ENCODE measurements at places on chromosomes 16 and 17. TPM values are rescaled to one million over a fixed set of nuclear protein-coding genes. Genes with fewer than 3 reads are reported as not detected.

DNA sequence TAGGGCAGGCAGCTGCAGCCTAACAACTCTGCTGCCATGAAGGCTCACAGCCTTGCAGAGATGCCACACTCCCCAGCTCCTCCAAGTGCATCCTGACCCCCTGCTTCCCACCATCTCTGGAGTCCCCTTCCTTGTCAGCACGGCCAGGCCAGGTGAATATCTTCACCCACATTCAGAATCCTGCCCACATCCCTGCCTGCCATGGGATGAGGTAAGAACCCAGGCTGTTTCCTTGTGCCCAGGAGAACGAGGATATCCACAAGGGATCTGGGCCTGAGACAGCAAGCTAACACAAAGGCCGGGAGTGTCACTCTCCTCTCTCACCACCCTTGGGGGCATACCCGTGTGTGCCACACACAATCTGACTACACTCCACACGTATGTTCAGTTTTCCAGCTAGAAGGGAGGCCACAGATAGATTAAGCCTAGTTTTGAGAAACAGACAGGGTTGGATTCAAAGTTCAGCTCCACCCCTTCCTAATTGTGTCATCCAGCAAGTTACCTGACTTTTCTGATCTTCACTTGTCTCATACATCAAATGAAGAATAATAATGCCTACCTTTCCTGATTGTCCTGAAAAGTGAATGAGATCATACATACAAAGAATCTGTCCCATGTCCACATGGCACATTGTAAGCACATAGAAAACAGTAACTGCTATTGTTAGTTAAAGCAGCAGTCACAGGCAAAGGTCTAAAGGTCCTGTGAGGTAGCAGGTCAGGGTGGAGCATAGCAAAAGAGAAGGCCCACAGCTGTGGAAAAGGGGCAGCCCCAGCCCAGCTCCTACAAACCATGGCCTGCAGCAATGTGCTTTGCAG is 17.4 kb upstream of the SUPT4H1 start:
- H3K27me3 ChIP-seq: no peaks in the 10 kb centered on the region
- H3K4me3 ChIP-seq: no peak overlapping the region
- no peaks in the 10 kb centered on the region for H3K4me1 ChIP-seq
- no peak for DNase-seq
- no peak overlapping the region for H3K27ac ChIP-seq

DNA sequence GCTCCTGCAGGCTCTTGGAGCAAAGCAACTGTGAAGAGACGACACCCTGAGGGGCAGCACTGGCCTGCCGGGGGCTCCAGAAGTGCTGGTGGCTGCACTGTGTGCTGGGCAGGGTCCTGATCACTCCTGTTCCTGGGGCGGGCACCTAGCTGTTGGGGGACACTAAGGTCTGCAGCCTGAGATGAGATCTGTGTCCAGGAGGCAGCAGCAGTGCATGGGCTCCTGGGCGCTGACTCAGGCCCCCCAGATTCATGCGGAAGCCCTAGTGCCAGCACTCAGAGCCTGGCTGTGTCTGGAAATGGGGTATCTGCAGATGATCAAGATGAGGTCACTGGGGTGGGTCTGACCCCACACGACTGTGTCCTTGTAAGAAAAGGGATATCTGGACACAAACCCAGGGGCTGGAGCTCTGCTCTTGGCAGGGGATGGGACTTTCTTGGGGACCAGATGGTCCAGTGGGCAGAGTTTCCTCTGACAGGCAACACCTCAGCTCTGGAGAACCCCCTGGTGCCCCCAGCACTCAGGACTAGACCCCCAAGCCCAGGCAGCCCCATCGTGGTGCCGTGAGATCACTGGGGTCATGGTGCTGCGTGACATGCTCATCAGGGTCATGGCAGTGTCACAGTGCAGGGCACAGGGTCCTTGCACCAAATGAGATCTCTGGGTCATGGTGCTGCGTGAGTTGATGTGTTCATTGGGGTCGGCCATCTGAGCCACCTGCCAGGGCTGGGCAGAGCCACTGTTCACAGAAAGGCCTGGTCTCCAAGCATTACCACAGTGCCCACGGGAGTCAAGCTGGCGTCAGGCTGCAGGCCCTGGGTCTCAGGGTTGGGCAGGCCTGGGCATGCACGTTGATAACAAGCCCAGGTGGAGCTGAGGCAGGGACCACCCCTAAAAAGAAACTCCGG is 9.5 kb downstream of the FAAP100 start:
- peaks cover 64% of the 10 kb centered on the region for H3K36me3 ChIP-seq
- no peak for DNase-seq
- H3K27me3 ChIP-seq: peaks cover under 1% of the 10 kb centered on the region
- no peaks in the 10 kb centered on the region for H3K4me1 ChIP-seq
- no peak overlapping the region for H3K27ac ChIP-seq

CNTNAP4 gene
- not detected for total RNA-seq

GRCh38 chr16:53052519-53053501 is at the start of gene CHD9NB:
Gene CHD9NB (minus strand): TSS chr16:53052897. CDS start chr16:53044158, 8,739 bp downstream.
- peak within 1 kb of the TSS; percentile 57 for H3K27ac ChIP-seq
- no peaks in the 10 kb centered on the region for H3K36me3 ChIP-seq
- peak; percentile 76 for DNase-seq
- H3K27me3 ChIP-seq: no peaks in the 10 kb centered on the region
- H3K4me3 ChIP-seq: no peak within 1 kb of the TSS
- peaks cover 26% of the 10 kb centered on the region for H3K4me1 ChIP-seq

GRCh38 chr16:66408163-66409048 is 18.7 kb upstream of the BEAN1 start:
- peaks cover 34% of the 10 kb centered on the region for H3K4me1 ChIP-seq
- peak overlapping the region; percentile 48 for H3K27ac ChIP-seq
- peak; percentile 86 for DNase-seq
- no peak overlapping the region for H3K4me3 ChIP-seq

EVPL gene
- total RNA-seq: not detected

- no peaks in the 10 kb centered on the region for H3K27me3 ChIP-seq
- H3K4me3 ChIP-seq: no peak overlapping the region
- no peak overlapping the region for H3K27ac ChIP-seq
- DNase-seq: peak; percentile 24
- no peaks in the 10 kb centered on the region for H3K36me3 ChIP-seq
- no peaks in the 10 kb centered on the region for H3K4me1 ChIP-seq
Observed at GRCh38 chr17:68867759-68868516, 87.3 kb downstream of the ABCA8 start.

GRAPL gene
- total RNA-seq: 55.1 TPM

TLCD3B gene
- total RNA-seq: 0.99 TPM

PDP2 gene
- total RNA-seq: 9.3 TPM

DNA sequence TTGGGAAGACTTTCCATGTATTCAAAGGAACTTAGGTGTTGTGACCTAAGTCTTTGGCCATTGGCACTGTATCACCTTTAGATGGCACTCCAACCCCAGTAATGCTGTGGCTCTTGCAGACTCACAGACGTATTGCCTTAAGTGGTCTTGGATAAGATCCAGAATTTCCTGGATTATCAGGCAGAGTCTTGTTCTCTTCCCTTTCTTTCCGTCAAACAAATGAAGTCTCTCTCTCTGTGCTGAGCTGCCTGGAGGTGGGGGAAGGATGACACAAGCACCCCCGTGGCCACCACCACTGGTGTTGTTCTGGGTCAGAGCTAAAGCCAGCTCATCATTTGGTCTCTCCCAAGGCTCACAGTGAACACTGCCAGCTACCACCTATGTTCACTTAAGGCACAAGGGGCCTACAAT is 789.9 kb upstream of the KIF2B start:
- no peaks in the 10 kb centered on the region for H3K27me3 ChIP-seq
- no peak overlapping the region for H3K27ac ChIP-seq
- H3K4me3 ChIP-seq: no peak overlapping the region
- peaks cover 4% of the 10 kb centered on the region for H3K4me1 ChIP-seq
- no peaks in the 10 kb centered on the region for H3K36me3 ChIP-seq

NPIPB2 gene
- total RNA-seq: 15.4 TPM

GRCh38 chr17:49952209-49952911 is 16.6 kb upstream of the DLX4 start:
- H3K27me3 ChIP-seq: peaks cover 1% of the 10 kb centered on the region
- no peak overlapping the region for H3K4me3 ChIP-seq
- H3K27ac ChIP-seq: no peak overlapping the region
- DNase-seq: peak; percentile 69
- peaks cover 19% of the 10 kb centered on the region for H3K4me1 ChIP-seq
- H3K36me3 ChIP-seq: no peaks in the 10 kb centered on the region

DNA sequence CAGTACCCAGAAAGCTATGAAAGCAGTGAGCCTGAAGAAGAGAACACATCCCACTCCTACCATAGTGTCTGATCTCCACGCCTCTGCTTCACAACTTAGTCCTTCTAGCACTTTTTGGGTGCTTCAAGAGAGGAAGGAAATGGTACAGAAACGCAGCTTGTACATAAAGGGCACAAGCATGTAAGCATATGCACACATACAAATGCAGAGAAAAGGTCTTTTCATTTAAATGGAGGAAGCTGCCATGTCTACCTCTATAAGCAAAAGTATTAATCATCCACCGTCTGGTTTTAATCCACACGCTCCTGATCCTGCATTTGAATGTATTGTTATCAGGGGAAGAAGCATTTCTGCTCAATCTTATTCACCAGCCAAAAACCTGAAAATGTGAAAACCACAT is 100.7 kb downstream of the HIC1 start:
- no peak for DNase-seq
- no peak overlapping the region for H3K4me3 ChIP-seq
- no peaks in the 10 kb centered on the region for H3K27me3 ChIP-seq
- H3K27ac ChIP-seq: no peak overlapping the region
- peaks cover 5% of the 10 kb centered on the region for H3K36me3 ChIP-seq

PIK3R6 gene
- total RNA-seq: not detected

- H3K4me3 ChIP-seq: no peak overlapping the region
- H3K27ac ChIP-seq: no peak overlapping the region
- H3K27me3 ChIP-seq: peaks cover 3% of the 10 kb centered on the region
- no peaks in the 10 kb centered on the region for H3K36me3 ChIP-seq
- DNase-seq: peak; percentile 9
Observed at GRCh38 chr16:21263640-21264570, 14.2 kb downstream of the CRYM start.

CDH13 gene
- 124 TPM for total RNA-seq

CLEC19A gene
- total RNA-seq: not detected

TNFRSF13B gene
- not detected for total RNA-seq

GRCh38 chr17:28726226-28726626 is at the start of gene TLCD1:
Gene TLCD1 (minus strand): TSS chr17:28726233. CDS start chr17:28726097, 136 bp downstream.
- H3K36me3 ChIP-seq: peaks cover 15% of the 10 kb centered on the region
- peaks cover 40% of the 10 kb centered on the region for H3K4me1 ChIP-seq
- peak within 1 kb of the TSS; percentile 29 for H3K4me3 ChIP-seq

DNA sequence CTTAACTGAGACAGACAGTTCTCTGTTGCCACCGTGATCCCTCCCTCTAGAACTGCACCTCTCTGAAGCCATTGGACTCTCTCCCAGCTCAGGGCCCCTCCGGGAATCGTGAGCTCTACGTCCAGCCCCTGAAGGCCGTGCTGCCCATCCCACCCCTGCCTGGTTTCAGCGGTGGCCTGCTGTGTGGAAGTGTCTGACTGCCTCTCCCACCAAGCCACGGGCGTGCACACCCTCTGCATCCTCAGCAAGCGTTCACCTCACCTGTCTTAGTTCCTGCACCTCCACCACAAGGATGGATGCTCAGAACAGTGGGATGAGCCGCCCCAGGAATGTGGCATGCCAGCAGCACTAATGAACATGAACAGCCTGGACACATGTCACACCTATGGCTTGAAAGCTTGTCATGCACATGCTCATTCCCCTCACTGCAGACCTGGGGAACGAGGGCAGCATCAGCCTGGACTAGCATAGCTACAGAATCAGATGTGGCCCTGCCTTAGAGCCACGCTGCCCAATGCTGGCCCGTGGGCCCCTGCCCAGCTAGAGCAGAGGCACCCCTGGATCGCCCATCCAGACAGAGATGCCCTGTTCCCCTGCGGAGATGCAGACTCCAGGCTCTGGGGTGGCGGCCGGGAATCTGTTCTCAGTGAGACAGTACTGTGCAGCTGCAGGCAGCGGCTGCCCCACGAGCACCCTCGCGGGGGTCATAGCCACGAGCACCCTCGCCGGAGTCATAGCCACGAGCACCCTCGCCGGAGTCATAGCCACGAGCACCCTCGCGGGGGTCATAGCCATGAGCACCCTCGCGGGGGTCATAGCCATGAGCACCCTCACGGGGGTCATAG is 73.7 kb upstream of the CHMP6 start:
- H3K4me1 ChIP-seq: no peaks in the 10 kb centered on the region
- H3K36me3 ChIP-seq: peaks cover 9% of the 10 kb centered on the region
- DNase-seq: no peak
- H3K4me3 ChIP-seq: no peak overlapping the region

ADORA2B gene
- total RNA-seq: 9.8 TPM

GRCh38 chr17:77665833-77666232 is 292.7 kb upstream of the TNRC6C start:
- H3K36me3 ChIP-seq: no peaks in the 10 kb centered on the region
- no peaks in the 10 kb centered on the region for H3K27me3 ChIP-seq
- H3K27ac ChIP-seq: no peak overlapping the region
- no peaks in the 10 kb centered on the region for H3K4me1 ChIP-seq

- H3K4me3 ChIP-seq: peak overlapping the region; percentile 20
- peaks cover 2% of the 10 kb centered on the region for H3K36me3 ChIP-seq
- H3K27ac ChIP-seq: peak overlapping the region; percentile 63
- peak; percentile 83 for DNase-seq
Observed at GRCh38 chr16:24737391-24737871, 8.0 kb downstream of the TNRC6A start.

DNA sequence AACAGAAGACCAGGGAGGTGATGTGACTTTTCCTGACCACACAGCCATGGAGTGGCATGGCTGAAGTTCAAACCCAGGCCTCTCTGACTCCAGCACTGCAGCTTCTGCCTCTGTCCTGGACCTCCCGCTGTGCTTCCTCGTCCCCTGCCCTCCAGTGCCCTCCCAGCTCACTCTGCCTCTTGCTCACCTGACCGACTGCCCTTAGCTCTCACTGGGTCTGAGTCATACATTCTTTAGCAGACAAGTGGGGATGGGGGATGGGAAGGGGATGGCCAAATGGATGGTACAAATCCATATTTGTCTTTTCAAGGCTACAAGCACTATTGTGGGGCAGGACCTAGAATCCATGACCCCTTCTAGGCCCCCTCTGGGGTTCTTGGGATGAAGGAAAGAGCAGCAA is 33.0 kb downstream of the PITPNM3 start:
- H3K4me3 ChIP-seq: no peak overlapping the region
- no peaks in the 10 kb centered on the region for H3K36me3 ChIP-seq
- no peaks in the 10 kb centered on the region for H3K27me3 ChIP-seq
- H3K4me1 ChIP-seq: peaks cover 3% of the 10 kb centered on the region

DNA sequence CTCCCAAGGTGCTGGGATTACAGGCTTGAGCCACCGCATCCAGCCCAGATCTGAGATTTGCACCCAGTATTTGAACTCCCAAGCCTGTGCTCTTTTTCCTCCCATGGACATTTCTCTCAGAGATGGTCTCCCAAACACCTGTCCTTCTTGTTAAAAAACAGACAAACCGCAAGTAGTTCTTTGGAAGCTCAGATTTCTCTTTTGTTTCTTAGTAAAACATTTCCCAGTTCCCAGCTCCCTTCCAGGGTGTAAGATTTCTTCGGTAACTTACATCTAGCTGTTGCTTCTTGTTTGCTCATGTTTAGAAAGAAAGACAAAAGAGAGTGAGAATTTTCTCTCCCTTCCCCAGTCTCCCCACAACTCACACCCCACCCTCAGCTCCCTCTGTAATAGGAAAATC is 36.2 kb downstream of the IL4R start:
- H3K27me3 ChIP-seq: no peaks in the 10 kb centered on the region
- H3K4me1 ChIP-seq: peaks cover 6% of the 10 kb centered on the region
- H3K27ac ChIP-seq: no peak overlapping the region
- no peak for DNase-seq
- H3K4me3 ChIP-seq: no peak overlapping the region
- H3K36me3 ChIP-seq: peaks cover 46% of the 10 kb centered on the region

LHX1 gene
- not detected for total RNA-seq

GRCh38 chr16:4038448-4038847 is 77.8 kb downstream of the ADCY9 start:
- no peak overlapping the region for H3K27ac ChIP-seq
- no peaks in the 10 kb centered on the region for H3K4me1 ChIP-seq
- H3K36me3 ChIP-seq: no peaks in the 10 kb centered on the region
- no peaks in the 10 kb centered on the region for H3K27me3 ChIP-seq
